ENCODE measurements at places on chromosomes 1 and 21.
A peak's percentile ranks its signal among the peaks of the same experiment; 100 is the strongest.

DNA sequence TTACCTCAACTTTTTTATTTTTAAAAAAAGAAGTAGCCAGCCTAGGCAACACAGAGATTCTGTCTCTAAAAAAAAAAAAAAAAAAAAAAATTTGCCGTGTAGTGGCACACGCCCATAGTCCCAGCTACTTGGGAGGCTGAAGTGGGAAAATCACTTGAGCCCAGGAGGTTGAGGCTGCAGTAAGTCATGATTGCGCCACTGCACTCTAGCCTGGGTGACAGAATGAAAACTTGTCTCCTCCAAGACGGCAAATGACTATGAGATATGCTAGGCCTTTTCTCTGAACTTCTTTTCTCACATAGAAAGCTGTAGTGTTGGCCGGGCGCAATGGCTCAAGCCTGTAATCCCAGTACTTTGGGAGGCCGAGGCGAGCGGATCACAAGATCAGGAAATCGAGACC, 24.7 kb upstream of the PTCH2 start:
- no peak for DNase-seq

- no peak for DNase-seq
These were observed 138.0 kb upstream of the TNR start for GRCh38 chr1:175881246-175881976.

- no peak for DNase-seq
These were observed 125.2 kb downstream of the MAST2 start for GRCh38 chr1:45928486-45929205.

GRCh38 chr1:169326261-169326955, 41.2 kb downstream of the NME7 start:
- no peak for DNase-seq

DNA sequence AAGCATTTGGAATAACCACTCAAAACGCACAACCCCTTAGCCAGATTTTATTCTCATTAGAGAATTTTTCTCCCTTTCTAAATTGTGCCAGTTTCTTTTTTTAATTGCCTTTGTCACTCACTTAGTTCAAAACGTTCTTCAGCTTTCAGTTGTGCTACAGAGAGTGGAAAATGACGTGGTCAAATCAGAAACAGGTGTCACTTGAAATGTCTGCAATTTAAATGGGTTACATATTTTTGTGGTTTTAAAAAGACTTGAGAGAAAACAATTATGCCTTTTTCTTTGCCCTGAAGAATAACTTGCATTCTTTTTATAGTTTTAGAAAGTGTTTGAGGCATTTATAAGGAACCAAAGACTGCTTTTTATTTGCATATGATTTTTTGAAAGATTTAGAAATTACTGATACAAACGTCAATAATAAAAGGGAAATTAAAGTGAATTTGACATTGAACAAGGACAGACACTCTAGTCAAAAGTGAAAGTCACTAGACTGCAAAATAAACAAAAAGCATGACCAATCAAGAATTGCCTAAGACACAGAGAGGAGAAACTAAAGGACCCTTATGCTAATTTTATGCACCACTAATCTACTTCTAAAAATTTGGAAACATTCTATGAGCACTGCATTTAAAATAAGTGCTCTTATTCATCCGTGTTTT, 191.0 kb downstream of the TPR start:
- DNase-seq = no peak

DNA sequence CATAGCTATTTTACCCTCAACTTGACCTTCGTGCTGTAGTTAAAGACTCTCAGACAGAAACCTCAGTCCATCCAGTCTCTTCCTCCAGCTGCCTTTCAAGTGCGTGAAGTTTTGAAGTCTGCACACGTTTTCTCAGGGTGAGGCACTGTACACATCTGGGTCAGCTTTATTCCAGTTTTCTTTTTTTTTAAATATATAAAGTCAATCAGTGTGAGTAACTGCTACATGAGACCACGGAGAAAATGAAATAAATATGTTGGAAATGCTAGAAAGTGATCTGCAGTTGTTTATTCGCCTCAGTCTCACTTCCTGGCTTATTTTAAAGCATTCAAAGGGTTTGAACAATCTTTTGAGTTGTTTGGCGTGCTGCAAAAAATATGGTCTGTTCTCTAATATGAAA, 135.7 kb downstream of the ROR1 start:
- DNase-seq = no peak

DNA sequence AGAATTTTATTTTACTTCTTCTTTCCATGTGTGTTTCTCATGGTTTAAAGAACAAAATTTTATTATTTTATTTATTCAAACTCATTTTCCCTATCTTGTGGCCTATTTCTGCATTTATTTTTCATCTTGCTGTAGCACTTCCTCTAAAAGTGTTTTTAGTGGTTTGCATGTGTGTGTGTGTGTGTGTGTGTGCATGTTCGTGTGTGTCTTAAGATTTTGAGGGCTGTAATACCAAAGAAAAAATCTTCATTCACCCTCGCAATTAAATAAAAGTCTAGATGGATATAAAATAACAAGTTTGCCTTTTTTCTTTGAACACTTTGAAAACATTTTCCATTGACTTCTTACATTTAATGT, 24.6 kb upstream of the FCRL3 start:
- DNase-seq = no peak

- DNase-seq = no peak
These were observed 70.0 kb downstream of the APP start for GRCh38 chr21:26100573-26100972.

DNA sequence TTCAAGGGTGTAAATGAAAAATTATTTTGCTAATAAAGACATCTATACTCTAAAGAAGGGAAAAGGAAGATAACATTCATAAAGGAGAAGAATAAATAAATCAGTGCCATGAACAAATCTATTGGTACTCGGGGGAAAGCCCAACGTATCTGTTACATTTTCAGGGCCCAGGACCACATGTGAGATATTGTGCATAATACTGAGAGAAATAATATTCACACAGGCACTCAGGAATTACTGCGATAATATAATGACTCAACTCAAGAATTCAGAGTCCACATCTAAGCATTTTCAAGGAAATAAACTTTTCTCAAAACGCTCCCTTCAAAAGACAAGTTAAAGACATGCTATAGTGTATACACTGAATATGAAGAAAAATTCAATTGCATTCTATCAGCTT, 108.8 kb downstream of the SMYD2 start:
- DNase-seq = no peak

GRCh38 chr1:23930861-23931490, 17.8 kb upstream of the CNR2 start:
- DNase-seq = no peak

GRCh38 chr1:242826701-242827336, 302.3 kb upstream of the PLD5 start:
- DNase-seq = no peak

DNA sequence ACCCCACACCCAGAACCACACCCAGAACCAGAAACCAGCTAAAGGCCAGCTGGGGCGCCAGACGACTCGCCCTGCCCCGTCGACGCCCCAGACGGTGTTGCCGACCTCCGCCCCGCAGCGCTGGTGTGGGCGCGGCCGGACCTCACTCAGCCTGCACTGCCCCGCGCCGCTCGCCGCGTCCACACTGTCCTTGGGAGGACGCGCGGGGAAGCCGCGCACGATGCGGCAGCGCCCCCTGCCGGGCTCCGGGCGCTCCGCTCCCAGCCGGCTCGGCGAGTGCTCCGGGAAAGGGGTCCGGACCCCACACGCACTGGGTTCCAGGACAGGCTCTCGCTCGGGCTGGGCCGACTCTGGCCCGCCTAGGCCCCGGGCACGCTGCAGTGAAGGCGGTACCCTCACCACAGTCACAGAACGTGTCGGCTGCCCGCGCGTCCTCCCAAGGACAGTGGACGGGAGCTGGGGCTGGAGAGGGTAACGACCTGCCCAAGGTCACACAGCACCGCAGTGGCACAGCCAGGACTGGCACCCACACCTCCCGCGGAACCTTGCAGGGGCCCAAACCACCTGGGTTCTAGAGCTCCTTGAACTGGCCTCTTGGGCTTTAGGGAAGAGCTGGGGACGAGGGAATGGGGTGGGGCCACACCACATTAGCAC, 90.2 kb downstream of the DMRTA2 start:
- peak; percentile 18 for DNase-seq

DNA sequence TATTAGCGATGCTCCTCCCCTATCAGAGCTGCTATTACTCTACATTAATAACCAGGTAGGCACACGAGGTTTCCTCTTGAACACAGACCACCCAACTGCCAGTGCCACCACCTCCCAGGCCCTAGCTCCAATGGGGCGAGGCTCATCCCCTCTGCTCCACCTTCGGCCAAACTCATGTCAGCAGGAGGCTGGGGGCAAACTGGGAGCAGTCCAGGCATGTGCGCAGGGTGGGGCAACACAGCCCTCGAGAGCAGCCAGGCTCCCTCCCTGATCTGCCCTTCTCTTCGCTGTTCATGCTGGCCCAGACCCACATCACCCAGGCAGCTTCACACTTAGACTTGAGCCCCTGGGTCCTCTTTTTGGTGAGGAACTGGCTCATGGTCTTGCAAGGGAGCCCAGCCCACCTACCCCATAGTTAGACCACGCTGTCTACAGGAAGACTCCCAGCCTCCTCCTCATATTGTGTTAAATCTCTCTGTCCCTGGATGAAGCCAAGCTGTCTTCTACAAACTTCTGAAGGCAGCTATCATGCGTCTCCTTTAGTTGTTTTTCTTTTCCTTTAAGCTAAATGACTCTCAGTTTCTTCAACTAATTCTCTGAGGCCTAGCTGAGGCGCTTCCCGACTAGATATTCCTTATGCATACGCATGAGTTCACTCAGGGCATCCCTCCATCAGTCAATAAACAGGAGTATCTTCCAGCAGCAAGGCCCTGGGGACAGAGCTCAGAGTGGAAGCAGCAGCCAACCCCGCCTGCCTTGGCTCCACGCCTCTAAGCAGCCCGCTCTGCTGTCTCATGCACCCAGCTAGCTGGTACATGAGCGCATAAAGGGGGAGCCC, 12.0 kb downstream of the TMEM9 start:
- no peak for DNase-seq

GRCh38 chr1:117210386-117210785, 341 bp downstream of the VTCN1 start:
- no peak for DNase-seq

GRCh38 chr1:215526147-215526845, 40.8 kb upstream of the KCTD3 start:
- peak; percentile 57 for DNase-seq

- no peak for DNase-seq
These were observed 36.6 kb upstream of the LCE5A start for GRCh38 chr1:152473887-152474537.

GRCh38 chr1:100710906-100711682, 8.4 kb upstream of the VCAM1 start:
- DNase-seq = no peak

- DNase-seq = no peak
These were observed 46.9 kb downstream of the DOP1B start for GRCh38 chr21:36203603-36203889.

- no peak for DNase-seq
These were observed 53.1 kb downstream of the VANGL2 start for GRCh38 chr1:160453443-160453842.

DNA sequence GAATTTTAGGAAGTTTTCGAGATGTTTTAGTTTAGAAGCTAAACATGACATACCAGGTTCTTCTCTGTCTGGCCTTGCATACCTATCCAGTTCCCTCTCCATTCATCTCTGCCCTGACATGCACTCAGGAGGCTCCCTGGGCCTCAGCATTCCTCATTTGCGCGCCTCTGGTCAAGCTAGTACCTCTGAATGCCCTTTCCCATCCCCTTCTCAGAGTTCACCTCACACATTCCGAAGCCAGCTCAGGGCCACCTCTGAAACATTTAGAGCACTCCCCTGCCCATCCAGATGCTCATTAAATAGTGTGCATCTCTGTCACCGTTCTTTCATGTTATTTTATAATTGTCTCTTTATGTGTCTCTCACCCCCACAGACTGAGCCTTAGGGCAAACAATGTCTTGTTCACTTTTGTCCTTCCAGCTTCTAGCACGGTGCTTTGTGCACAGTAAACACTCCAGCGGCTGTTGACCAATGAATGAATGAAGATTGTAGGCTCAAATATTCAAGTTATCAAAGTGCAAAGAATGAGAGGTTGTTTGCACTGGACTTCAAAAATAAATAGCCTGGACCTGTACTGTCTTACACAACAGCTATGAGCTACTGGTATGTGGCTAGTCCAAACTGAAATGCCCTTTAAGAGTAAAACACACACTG, 1.2 kb upstream of the DHCR24 start:
- peak; percentile 0 for DNase-seq

GRCh38 chr1:218741852-218742251, 396.7 kb downstream of the TGFB2 start:
- DNase-seq = no peak

DNA sequence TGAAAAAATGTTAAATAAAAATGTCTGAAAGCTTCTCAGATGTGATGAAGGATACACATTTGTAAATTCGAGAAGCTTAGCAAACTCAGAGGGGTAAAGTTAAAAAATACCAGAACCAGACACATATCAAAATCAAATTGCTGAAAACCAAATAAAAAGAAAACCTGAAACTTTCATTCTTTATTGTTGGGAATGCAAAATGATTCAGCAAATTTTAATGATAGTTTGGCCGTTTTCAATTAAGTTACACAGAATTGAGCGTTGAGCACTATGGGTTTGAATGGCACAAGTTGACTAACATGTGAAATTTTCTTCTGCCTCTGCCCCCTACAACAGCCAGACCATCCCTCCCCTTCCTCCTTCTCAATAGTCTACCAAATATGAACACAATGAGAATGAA, 33.5 kb upstream of the GRIK1 start:
- DNase-seq = no peak

GRCh38 chr1:226748306-226748705, 9.2 kb upstream of the ITPKB start:
- DNase-seq = no peak

DNA sequence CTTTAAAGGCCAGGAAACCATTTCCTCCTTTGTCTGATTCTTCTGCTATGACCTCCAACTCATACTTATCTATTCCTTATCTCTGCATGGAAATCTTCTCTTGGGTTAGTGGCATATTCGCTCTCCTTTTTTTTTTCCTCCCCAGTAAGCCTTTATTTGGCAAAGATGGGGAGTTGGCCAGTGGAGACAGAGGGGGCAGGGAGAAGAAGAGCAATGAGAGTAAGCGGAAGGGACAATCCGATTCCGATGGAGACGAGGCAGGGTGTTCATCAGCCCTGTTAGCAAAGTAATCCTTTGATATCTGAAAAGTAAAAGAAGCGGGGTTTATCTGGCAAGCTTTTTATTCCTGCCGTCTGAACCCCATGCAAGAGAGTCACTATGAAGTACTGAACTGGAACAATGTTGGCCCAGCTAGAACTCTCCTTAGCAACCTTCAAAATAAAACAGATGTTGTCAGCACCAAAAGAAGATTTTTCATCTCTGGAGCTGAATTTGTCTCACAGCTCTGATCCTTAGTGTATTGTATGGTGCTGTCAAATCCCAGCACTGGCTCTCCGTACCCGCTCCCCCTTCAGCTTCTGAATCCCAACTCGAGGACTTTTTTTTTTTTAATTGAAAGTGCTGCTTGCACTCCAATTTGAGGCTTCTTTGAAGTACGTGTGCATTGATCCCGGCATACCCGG, 40.9 kb downstream of the PTGFRN start:
- no peak for DNase-seq

GRCh38 chr21:46500224-46500861, 41.7 kb downstream of the DIP2A start:
- no peak for DNase-seq

Data from NCI-H1092 treated with DMSO at 0.1 percent for 48 hours (cell line).